ENCODE measurements at places on chromosomes 7 and 10.

GRCh38 chr7:157403646-157404401 is 67.0 kb downstream of the DNAJB6 start:
- DNase-seq = no peak

DNA sequence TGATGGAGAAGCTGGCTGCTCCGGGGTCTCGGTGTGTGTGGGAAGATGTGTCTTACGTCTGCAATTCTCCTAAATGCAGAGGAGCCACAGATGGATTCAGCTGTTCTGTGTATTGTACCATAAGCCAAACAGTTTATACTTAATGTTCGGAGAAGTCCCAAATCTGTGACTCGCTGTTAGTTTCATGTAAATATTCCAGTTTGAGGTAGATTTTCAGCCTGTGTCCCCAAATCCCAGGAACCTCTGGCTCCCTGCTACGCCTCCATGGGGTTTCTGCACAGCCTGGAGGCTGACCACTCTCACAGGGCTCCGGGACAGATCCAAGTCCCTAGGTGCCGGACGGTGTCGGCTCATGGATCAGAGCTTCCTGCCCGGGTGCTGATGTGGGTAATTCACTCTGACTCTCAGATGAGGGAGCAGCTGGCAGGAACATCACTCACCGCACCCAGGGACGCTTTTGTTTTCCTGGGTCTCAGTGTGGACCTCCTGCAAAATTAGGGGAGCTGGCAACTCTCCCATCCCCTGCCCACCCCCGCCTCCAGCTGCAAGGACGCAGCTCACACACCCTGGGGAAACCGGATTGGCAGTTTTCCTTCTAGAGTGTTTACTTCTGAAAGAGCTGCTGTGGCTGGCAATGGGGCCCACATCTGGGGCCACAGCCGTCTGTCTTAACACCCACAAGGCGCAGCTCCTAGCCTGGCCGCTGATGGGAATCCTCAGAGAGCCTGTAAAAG is 421.1 kb upstream of the FOXK1 start:
- DNase-seq = no peak

DNA sequence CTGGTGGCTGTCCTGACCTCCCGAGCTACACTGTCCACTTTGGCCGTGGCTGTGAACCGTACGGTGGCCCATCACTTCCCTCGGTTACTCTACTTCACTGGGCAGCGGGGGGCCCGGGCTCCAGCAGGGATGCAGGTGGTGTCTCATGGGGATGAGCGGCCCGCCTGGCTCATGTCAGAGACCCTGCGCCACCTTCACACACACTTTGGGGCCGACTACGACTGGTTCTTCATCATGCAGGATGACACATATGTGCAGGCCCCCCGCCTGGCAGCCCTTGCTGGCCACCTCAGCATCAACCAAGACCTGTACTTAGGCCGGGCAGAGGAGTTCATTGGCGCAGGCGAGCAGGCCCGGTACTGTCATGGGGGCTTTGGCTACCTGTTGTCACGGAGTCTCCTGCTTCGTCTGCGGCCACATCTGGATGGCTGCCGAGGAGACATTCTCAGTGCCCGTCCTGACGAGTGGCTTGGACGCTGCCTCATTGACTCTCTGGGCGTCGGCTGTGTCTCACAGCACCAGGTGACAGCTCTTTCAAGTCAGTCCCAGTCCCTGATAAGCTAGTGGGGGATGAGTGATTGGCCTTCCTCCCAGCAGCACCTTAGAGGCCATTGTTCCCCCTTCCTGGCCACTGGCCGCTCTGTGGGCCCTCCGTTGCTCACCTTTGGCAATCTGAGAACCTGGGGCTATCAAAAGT is 3.0 kb downstream of the CHPF2 start:
- no peak for DNase-seq

DNA sequence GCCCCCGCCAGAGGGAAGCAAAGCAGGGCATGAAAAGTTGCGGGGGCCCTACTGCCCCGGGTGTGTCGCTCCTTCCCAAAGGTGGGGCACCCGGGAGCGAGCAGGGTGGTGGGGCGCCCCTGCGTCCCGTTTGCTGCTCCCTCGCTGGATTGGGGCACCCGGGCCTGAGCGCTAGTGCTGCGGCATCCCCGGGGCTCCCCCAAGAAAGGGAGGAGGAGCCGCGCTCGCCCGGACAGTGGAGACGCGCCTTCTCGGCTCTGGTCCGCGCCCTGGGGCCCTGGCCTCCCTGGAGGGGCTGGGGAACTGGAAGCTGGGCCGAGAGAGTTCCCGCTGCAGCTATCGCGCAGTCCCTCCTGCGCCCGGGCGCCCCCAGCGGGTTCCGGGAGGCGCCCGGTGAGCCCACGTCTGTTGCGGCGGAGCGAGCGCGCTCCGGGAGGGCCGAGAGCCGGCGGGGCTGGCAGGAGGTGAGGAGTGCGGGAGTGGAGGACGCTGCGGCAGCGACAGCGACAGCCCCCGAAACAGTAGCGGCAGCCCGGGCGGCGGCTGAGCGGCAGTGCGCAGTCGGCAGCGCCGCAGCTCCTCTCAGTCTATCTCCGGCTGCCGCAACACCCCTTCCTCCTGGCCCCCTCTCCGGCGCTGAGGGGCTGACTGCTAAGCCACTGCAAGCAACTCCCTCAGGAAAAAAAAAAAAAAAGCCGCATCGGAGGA is 504 bp upstream of the BMPER start:
- no peak for DNase-seq

DNA sequence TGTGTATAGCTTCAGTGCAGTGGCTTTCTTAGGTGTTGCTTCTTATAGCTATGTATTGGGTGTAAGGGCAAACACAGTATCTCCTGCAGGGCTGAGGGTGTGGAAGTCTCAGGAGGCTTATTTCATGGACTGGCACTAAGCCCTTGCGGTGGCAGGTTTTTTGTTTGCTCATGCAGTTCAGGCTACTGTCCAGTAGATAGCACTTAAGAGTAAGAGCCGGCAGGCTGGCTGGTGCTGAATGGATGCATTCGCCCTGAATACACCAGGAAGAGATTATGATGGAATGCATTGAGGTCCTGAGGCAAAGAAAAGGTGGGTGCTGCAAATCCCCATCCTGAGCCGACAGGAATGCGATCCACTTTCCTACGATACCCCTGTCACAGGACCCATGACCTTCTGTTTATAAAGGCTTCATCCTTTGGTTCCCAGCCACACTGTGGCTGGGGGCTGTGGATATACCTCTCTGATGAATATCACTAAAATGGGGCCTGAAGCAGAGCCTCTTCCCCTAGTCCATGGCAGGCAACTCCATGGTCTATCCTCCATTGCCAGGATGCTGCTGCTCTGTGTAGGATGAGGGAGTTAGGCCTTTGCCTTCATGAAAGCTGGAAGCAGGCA is 44.9 kb downstream of the ANXA8 start:
- DNase-seq = peak; percentile 16

DNA sequence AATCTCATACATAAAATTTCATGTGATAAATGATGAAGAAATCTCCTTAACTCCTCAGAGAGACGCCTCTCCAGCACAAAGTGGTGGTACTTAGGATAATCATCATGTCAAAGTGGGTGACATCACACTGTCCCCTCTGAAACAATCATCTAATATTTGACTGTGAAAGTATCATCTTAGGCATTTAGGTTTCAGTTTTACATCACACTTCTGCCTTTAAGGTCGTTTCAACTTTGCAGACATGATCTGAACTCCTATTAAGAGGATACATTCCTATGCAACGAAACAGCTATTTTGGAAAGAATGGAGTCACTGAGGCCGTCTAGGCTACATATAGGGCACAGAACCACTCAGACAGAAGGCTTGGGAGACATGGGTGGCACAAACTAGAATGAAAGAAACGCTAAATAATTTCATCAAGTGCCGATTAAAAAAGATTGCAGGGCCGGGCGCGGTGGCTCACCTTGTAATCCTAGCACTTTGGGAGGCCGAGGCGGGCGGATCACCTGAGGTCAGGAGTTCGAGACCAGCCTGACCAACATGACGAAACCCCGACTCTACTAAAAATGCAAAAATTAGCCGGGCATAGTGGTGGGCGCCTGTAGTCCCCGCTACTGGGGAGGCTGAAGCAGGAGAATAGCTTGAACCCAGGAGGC is 2.0 kb downstream of the VOPP1 start:
- no peak for DNase-seq

GRCh38 chr7:70975754-70976153 is 156.2 kb upstream of the GALNT17 start:
- no peak for DNase-seq

- DNase-seq = no peak
Measured at GRCh38 chr7:70890147-70890969, 241.6 kb upstream of the GALNT17 start.

DNA sequence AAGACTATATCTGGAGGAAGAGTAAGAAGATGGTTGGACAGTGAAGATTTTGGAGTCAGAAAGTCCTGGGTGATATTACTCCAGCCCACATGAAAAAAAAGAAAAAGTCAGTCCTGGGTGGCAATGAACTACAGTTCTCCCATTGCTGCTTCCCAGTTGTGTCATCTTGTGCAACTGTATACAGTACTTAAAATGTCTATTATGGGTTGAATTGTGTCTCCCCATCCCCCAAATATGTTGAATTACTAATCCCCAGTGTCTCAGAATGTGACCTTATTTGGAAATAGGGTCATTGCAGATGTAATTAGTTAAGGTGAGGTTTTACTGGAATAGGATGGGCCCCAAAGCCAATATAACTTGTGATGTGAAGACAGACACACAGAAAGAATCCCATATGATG is 15.6 kb downstream of the SEC23IP start:
- no peak for DNase-seq

DNA sequence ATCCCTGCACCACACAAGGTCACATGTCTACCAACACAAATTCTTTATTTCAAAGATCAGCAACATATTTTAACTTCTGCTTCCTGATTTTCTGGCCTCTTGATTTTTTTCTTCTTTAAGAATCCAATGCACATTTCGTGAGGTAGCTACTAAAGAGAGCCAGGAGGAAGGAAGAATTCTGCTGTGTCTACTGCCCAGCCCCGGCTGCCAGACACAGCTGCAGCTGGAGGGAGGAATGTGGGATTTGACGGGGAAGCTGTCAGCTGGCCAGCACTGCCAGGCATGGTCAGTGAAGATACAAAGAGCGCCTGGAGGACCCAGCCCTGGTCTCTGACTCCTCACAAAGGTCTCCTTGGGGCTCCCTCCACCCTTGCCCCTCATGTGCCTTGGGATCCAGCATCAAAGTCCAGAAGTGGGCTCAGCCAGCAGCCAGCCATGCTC is 6.9 kb upstream of the AOC1 start:
- DNase-seq = no peak

DNA sequence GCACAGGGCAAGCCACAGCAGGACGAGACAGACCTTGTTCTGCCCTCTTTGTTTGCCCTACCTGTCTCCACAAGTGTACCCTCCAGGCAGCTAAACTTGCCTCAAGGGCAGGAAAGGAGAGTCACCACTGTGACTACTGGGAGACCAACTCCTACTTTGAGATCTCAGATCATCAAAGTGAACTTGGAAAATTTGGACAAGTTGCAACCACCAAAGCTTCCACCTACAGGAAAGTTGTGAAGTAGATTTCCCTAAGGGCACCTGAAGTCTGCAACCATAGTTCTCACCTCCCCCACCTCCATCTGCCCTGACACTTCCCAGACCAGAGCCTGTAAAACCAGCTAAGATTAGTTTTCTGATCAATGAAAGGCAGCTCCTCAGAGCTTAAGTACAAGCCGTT is 2.5 kb upstream of the WDR91 start:
- no peak for DNase-seq

DNA sequence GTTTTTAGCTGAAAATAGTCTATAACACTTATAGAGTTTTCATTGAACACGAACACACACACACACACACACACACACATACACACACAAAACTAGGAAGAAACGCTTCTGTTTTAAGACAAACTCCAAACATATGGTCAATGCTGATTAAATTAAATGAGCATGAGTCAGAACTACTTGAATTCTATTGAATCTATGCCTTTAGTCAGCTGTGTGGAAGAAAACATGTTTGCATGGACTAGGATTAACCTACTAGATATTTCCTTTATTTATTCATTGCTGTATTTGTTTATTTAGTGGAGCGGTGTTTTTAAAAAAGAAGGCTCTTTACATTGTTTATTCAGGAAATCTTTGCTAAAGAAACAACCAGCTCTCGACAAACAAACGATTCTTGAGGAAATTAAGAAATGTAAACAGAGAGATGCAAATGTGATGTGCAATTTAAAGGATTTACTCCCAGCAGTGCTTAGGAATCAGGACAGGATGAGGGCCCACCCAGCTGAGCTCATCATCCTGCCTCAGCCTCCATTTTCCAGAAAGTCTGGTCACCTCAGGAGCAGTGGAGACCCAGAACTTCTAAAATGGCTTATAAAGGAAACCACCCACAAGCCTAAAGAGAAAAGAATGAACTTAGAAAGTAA is 83.2 kb downstream of the PDE1C start:
- DNase-seq = no peak

DNA sequence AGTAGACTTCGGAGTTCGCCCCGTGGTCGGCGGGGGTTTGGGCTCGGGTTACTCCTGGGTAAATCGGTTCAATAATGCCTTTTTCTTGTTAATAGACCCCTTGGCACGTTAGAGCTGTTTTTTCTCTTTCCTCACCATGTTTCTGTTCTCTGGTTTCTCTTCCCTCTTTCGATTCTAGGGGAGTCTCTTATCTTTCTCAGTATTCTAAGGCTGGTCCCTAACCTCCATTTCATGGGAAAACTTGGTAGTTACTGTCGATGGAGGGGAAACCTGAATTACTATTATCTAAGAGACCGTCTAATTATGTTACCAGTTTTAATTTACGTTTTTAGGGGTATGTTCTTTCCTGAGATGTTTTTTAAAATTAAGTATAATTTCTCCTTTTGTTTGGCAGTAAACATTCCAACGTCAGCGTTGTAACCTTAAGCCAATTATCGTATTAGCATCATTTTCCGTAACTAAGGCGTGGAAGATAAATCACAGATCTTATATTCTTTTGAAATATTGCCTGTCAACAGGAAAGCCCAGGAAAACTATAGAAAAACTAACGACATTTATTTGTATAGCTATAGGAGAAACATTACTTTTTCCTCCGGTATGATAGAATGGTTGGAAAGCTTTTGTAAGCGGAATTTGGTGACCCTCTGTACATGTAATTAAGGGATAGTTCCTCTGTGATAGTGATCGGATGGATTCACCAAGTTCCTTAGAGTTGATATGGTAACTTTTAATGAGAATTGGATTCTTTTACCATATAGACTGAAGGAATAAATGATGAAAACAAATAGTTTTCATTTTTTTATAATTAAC is 847 bp downstream of the BTAF1 start:
- DNase-seq = no peak

- no peak for DNase-seq
Measured at GRCh38 chr10:126844406-126844805, 60.8 kb upstream of the DOCK1 start.
